Stimulated activated CD4-positive, alpha-beta T cell treated with anti-CD3 and anti-CD28 coated beads, Interleukin-1b, Interleukin-23, amount 100 ng/mL, for 1 hour (primary cell): ENCODE measurements at places on chromosomes 5 and 9.

- DNase-seq: no peak
Measured at GRCh38 chr9:36415822-36416525, 15.9 kb upstream of the RNF38 start.

- DNase-seq: no peak
Measured at GRCh38 chr5:36599986-36600779, 6.2 kb upstream of the SLC1A3 start.

DNA sequence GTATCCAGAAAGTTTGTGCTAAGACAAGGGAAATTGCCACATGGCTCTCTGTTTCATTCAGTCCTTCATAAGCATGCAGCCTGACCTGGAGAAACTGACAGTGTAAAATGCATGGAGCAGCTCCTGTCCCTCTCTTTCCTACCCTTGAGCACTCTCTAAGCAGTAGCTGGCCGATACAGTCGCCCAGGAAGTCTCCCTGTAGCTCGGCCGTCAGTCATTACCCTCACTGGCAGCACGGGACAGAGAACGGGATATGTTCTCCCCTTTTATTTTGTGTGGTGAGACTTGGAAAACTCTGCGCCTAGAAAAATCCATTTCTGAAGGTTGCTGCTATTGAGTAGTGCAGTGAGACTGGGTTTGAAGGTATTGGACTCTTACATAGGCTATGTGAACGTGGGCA is 56.8 kb upstream of the KCNMB1 start:
- no peak for DNase-seq

- no peak for DNase-seq
Measured at GRCh38 chr5:177362610-177363507, 5.1 kb downstream of the RGS14 start.

- DNase-seq: no peak
Measured at GRCh38 chr9:23779220-23779619, 46.8 kb downstream of the ELAVL2 start.

DNA sequence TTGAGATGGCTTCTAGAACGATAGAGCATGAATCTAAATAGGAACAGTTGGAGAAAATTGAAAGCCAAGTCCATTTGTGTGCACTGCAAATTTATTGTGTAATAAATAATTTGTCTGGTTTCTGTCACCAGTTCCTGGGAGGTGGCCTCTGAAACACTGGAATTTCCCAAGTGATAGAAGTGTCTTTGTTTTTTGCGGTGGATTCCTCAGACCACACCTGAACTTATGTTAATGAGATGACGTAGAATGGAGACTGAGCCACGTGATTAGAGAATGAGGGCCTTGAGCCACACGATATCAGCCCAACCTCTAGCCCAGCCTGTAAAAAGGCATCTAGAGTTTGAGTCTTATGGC is 105.1 kb downstream of the MSX2 start:
- no peak for DNase-seq

DNA sequence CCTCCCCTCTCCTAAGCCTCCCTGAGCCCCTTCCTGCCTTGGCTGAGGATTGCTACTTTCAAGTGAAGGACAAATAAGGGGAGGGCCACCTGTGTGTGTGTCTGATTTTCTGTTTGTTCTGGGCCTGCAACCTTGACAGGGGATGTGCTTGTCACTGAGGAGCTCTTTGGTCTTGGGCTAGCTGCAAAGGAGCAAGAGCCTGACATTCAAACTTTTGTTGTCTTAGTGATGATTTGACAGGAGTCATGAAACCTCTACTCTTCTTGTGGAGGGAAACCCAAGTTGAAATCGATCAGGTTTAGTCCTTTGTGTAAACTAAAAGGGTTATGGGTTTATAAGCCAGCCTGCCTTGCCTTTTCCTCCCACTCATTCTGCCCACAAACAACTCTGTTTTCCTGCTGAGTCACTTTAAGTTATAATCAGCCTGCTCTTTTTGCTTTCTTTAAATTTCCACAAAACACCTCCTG is 16.9 kb downstream of the CLTA start:
- no peak for DNase-seq

- no peak for DNase-seq
Measured at GRCh38 chr9:72743836-72744235, 209.0 kb downstream of the ALDH1A1 start.

- DNase-seq: no peak
Measured at GRCh38 chr5:20524991-20525529, 537.1 kb upstream of the CDH18 start.

DNA sequence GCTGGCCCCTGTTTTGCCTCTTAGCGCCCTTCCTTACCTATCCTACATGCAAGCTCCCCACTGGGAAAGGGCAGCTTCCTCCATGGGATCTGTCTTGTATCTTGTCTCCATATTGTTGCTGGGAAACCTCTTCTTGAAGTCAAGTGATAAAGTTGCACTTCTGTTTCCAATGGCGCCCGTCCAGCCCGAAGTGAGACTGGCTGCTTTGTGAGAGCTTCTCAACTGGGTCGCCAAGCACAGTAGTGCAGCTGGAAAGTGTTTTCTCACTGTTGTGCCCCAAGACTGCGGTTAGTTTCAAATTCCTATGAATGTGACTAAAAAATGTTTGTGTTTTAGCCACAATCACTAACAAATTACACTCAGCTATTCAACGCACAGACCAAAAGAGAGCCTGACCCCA is 506.6 kb upstream of the MPDZ start:
- DNase-seq: no peak

- no peak for DNase-seq
Measured at GRCh38 chr5:101136454-101136853, 233.4 kb upstream of the ST8SIA4 start.

GRCh38 chr5:168829044-168829443 is 249.9 kb upstream of the PANK3 start:
- no peak for DNase-seq
